ENCODE measurements at places on chromosomes 2 and 18. TPM values are rescaled to one million over a fixed set of nuclear protein-coding genes. Genes with fewer than 3 reads are reported as not detected.
A peak's percentile ranks its signal among the peaks of the same experiment; 100 is the strongest.

The REG3A gene
- total RNA-seq: not detected

The IMP4 gene
- total RNA-seq: 139 TPM

The CNTNAP5 gene
- not detected for total RNA-seq

The METTL8 gene
- 34.8 TPM for total RNA-seq

The FSHR gene
- not detected for total RNA-seq

The DYSF gene
- total RNA-seq: 17.4 TPM

The SLC30A3 gene
- total RNA-seq: not detected

The MOGAT1 gene
- not detected for total RNA-seq

GRCh38 chr2:202488671-202489070 lies 112.5 kb downstream of the BMPR2 start:
- H3K27ac ChIP-seq: no peak overlapping the region
- no peaks in the 10 kb centered on the region for H3K27me3 ChIP-seq
- no peak for DNase-seq
- no peak overlapping the region for H3K4me3 ChIP-seq

GRCh38 chr2:207498427-207498826 lies 31.3 kb upstream of the CREB1 start:
- peaks cover 29% of the 10 kb centered on the region for H3K4me1 ChIP-seq
- no peaks in the 10 kb centered on the region for H3K36me3 ChIP-seq
- DNase-seq: peak; percentile 19
- no peak overlapping the region for H3K4me3 ChIP-seq
- H3K27ac ChIP-seq: peak overlapping the region; percentile 23

DNA sequence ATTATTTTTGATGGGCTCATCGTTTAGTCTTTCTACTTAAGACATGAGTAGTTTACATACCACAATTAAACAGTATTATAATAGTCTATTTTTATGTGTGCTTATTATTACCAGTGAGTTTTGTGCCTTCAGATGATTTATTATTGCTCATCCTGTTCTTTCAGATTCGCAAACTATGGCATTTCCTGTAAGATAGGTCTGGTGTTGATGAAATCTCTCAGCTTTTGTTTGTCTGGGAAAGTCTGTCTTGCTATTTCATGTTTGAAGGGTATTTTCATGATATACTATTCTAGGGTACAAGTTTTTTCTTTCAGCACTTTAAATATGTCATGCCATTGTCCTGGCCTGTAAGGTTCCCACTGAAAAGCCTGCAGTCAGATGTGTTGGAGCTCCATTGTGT lies 101.3 kb downstream of the DNAH7 start:
- H3K27me3 ChIP-seq: no peaks in the 10 kb centered on the region
- H3K4me1 ChIP-seq: no peaks in the 10 kb centered on the region
- H3K27ac ChIP-seq: no peak overlapping the region

GRCh38 chr2:169705927-169706326 lies 11.7 kb downstream of the PHOSPHO2 start:
- no peaks in the 10 kb centered on the region for H3K4me1 ChIP-seq
- no peak for DNase-seq
- H3K4me3 ChIP-seq: no peak overlapping the region

DNA sequence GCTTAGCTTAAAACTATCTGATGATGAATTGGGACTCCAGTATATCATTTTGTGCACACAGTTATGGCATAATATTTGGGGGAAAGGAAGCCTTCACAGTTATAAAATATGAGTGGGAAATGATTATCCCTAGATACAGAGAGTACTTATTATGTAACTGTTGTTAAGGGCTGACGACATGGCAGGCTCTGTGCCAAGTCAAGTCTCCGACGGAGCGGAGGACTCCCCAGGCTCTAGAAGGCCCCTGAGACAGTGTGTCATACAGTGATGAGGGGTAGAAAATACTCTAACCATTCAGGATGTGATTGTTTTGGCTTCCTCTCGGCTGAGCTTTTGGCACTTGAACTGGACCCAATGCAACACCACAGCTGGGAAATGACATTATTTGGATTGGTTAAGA lies 211.8 kb downstream of the SLC8A1 start:
- H3K4me1 ChIP-seq: peaks cover 42% of the 10 kb centered on the region
- H3K27me3 ChIP-seq: no peaks in the 10 kb centered on the region
- no peaks in the 10 kb centered on the region for H3K36me3 ChIP-seq
- H3K27ac ChIP-seq: peak overlapping the region; percentile 63
- peak; percentile 95 for DNase-seq

DNA sequence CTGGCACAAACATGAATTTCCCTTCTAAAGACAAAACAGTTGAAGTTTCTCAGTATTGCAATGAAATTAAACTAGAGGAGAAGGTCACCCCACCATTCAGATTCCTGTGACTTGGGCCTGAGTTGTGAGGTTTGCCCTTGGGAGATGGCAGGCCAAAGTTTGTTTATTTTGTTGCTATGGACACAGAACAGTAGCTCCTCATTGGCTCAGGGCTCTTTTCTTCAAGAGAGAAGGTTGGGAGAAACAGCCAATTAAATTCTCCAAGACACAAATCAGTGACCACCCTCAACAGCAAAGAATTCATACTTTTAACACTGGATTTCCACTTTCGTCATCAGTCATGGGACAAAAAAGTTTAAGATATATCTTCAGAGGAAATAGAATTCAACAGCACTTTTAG lies at the start of gene FLACC1:
FLACC1 (minus strand) TSS at position 125 of the 400 bp plus-strand sequence. CDS start 5,941 bp downstream, outside the sequence.
- peak within 1 kb of the TSS; percentile 26 for H3K27ac ChIP-seq
- no peak within 1 kb of the TSS for H3K4me3 ChIP-seq
- DNase-seq: no peak
- H3K27me3 ChIP-seq: no peaks in the 10 kb centered on the region

DNA sequence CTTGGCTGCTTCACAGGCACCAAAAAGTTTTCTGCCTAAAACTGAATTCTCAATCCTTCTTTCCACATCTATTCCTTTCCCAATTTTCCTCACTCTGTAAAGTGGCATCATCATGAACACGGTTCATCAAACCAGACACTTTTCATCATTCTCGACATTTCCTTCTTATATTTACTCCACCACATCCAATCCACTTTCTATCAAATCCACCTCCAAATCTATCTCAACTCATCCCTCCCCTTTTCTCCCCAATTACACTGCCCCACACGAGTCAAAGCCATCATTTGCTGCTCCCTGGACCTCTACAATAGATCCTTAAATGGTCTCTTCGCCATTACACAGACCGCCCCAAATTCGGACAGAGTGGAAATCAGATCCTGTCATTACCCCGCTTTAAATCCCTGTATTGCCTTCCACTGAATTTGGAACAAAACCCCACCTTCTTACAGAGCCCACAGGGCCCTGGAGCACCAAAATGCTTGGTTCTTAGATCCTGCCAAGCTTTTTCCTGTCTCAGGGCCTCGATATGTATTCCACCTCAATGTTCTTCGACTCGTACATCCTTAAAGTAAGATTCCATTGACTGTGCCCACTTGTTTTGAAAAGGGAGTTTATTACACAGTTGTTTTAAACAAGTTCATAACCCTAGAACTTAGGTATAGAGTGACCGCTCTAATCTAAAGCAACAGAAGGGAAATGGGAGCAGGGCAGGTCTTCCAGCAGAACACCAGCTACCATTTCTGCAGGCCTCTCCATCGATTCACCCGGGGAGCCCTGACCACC lies 856 bp downstream of the ACAA2 start:
- peak overlapping the region; percentile 74 for H3K4me3 ChIP-seq
- peaks cover 2% of the 10 kb centered on the region for H3K36me3 ChIP-seq
- H3K4me1 ChIP-seq: peaks cover 23% of the 10 kb centered on the region
- peak overlapping the region; percentile 98 for H3K27ac ChIP-seq
- no peaks in the 10 kb centered on the region for H3K27me3 ChIP-seq
- DNase-seq: no peak

DNA sequence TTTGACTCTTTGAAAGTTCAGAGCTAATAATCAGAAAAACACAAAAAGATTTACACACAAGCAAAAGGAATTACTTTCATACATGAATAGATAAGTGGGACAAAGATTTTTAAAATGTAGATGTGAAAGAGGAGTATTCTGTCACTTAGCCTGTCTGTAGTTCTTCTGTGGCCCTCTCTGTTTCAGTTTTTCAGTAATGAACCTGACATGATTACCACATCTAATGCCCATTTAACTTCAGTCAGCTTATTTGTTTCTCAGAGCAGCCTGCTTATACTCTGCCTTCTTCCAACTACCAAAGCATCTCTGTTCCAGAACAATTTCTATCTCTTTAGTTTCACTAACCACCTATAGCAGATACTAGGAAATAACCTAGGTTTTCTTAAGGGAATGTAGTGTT lies 34.4 kb upstream of the ACADL start:
- no peaks in the 10 kb centered on the region for H3K36me3 ChIP-seq
- H3K4me3 ChIP-seq: no peak overlapping the region
- H3K4me1 ChIP-seq: no peaks in the 10 kb centered on the region
- no peak for DNase-seq

- H3K27ac ChIP-seq: no peak overlapping the region
- H3K4me1 ChIP-seq: no peaks in the 10 kb centered on the region
- no peak overlapping the region for H3K4me3 ChIP-seq
- no peak for DNase-seq
- H3K36me3 ChIP-seq: no peaks in the 10 kb centered on the region
- no peaks in the 10 kb centered on the region for H3K27me3 ChIP-seq
These were observed 21.9 kb upstream of the CERS6 start for GRCh38 chr2:168434146-168434545.

DNA sequence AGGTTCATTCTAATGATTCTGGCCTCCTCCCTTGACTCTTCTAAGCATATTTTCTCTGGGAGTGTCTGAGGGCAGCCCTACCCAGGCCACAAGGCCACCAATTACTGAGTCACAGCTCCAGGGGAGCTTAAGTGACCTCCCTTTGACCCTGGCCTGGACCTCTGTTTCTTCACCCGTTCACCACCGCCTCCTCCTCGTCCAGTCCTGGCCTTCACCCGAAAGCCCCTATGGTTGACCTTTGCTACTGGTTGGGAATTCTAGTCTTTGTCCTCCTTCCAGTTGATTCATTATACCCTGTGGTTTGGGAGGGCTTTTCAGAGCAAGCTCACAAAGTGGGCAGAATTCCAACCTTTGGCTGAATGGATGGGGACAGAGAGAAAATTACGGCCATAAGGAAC lies 72.6 kb downstream of the NRP2 start:
- no peak overlapping the region for H3K4me3 ChIP-seq
- peaks cover 44% of the 10 kb centered on the region for H3K4me1 ChIP-seq
- no peak for DNase-seq
- H3K36me3 ChIP-seq: peaks cover 37% of the 10 kb centered on the region
- no peaks in the 10 kb centered on the region for H3K27me3 ChIP-seq

- H3K27me3 ChIP-seq: no peaks in the 10 kb centered on the region
- H3K4me3 ChIP-seq: no peak overlapping the region
- H3K4me1 ChIP-seq: peaks cover 16% of the 10 kb centered on the region
- no peak overlapping the region for H3K27ac ChIP-seq
- DNase-seq: no peak
- H3K36me3 ChIP-seq: no peaks in the 10 kb centered on the region
These were observed 185.9 kb downstream of the ZNF521 start for GRCh38 chr18:25166113-25166512.

- no peak overlapping the region for H3K27ac ChIP-seq
- H3K36me3 ChIP-seq: no peaks in the 10 kb centered on the region
- no peak for DNase-seq
- H3K27me3 ChIP-seq: no peaks in the 10 kb centered on the region
- H3K4me1 ChIP-seq: peaks cover 6% of the 10 kb centered on the region
These were observed 53.1 kb downstream of the ZNF521 start for GRCh38 chr18:25298853-25299274.

GRCh38 chr2:154097833-154098398 lies 226.2 kb downstream of the GALNT13 start:
- H3K36me3 ChIP-seq: no peaks in the 10 kb centered on the region
- H3K27me3 ChIP-seq: no peaks in the 10 kb centered on the region
- no peak for DNase-seq
- no peaks in the 10 kb centered on the region for H3K4me1 ChIP-seq
- no peak overlapping the region for H3K4me3 ChIP-seq

- no peaks in the 10 kb centered on the region for H3K36me3 ChIP-seq
- H3K4me1 ChIP-seq: no peaks in the 10 kb centered on the region
- H3K27me3 ChIP-seq: no peaks in the 10 kb centered on the region
- DNase-seq: no peak
- H3K27ac ChIP-seq: no peak overlapping the region
These were observed 11.5 kb downstream of the GPR55 start for GRCh38 chr2:230913406-230914143.

DNA sequence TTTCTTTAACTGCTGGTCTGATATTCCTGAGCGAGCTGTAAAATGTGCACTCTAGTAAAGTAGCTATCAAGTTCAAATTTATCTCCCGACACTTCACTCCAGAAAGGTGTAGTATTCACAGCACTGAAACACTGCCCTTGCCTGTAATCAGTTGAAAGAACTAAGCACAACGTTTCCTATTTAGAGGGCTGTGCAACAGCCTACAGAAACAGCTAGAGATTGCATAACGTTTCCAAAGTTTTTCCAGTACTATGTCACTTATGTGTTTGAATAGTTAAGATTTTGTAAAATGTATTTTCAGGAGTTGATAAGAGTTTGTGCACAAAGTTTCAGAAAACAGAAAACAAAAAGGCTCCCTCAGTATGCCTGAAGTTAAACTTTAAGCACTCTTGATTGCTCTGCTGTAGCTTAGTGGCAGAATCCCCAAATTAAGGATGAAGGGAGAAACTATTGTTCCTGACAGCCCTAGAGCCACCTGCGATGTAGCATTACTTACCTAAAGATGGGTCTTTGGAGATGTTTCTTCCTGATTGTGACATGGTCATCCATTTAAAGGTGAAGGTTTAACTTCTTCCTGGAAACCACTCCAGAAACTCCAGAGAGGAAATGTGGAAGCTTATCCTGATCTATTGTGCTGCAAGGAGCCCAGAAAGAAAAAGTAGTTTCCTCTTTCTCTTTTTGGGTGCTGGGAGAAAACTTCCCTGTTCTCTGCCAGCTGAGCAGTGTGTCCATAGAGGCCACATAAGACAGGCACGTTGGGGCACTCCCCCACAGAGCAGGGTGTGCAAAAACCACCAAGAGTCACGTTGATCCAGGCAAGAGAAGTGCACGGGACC lies 536 bp downstream of the PDE1A start:
- peak overlapping the region; percentile 50 for H3K4me3 ChIP-seq
- DNase-seq: no peak
- H3K27me3 ChIP-seq: no peaks in the 10 kb centered on the region
- no peaks in the 10 kb centered on the region for H3K36me3 ChIP-seq

DNA sequence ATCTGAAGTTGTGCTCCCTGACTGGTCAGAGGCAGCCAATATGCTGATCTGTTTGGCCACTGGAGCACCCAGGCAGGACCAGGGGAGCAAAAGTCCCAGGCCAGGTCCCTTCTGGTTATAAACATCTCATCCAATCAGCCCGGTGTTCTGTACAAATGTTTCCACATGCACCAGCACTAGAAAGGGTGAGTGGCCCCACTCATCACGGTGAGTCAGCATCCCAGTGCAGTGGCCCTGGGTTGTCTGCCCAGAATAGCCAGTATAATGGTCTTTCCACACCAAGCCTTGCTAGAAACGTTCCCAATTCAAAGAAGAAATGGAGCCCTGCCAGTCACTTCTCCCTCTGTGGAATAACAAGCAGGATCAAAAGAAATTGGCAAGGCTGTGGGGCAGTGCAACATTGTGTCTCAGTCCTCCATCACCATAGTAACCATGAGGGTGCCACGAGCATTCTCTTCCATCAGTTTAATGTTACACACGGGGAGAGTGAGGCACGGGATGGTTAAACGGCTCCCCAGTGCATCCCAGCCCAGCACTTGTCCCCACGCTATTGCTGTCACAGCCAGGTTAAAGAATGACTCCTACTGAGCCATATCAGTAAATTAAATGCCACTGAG lies 174.9 kb downstream of the SEPTIN10 start:
- H3K4me1 ChIP-seq: peaks cover 21% of the 10 kb centered on the region
- peak overlapping the region; percentile 79 for H3K27ac ChIP-seq
- no peak for DNase-seq
- no peaks in the 10 kb centered on the region for H3K27me3 ChIP-seq
